ENCODE measurements at places on chromosomes 1 and 21.

GRCh38 chr21:34846601-34847112, 177.9 kb downstream of the CLIC6 start:
- DNase-seq = no peak

DNA sequence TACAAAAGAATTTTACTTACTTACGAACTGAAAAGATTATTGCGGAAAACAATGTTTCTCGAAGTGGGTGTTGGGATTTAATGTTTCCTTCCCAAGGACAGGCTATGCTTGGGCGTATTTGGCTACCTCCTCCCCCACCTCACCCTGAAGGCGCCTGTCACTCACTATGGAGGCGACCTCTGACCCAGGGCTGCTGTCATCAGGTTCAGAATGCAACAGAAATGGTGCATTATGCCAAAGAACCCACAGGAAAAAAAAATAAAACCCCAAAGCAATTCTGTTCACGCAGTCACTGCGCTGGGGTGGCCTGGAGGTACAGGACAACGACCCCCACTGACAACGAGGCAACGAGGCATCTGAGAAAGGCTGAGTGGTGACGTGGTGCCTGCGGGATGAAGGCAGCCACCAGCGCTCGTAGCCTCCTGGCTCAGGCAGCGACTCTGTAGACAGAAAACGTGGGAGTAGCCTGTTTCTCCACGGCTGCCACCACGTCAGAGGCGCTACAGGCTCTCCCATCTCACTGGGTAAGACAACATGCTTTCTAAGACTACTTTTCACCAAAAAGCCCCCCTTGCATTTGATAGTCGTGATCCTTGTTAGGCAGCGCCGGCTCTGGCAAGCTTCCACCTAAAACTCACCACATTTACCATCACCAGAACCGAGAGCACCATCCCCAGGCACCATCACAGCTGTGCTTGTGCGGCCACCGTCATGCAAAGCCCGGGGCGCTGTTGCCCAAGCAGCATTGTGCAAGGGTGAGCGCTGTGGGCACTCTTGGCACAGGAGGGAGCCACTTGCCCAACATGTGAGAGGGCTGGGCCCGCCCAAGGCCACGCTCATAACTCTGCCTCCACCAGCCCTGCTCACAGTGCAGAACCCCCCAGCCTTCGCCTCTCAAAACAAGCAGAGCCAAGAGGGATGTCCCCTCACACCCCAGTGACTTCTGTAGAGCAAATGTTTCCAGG, 14.3 kb downstream of the NADK start:
- DNase-seq = no peak

- no peak for DNase-seq
These were observed 20.7 kb downstream of the TNFRSF8 start for GRCh38 chr1:12083766-12084165.

DNA sequence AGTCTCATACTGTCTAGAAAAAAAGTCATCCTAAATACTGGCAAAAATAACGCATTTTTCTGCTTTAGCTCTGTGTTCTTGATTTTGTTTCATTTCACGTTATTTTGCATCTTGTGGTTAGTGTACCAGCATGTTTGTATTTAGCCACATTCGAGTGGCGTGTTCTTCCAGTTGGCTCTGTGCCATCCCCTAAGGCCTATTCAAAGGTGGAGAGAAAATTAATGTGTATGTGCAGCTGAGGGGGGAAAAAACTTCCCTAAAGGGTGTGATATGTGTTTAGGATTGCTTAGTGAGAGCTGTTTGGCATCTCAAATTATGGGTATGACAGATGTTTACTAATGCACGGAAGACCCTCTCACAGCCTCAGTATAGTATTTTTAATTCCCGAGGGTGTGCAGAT, 12.1 kb downstream of the DNAJC16 start:
- no peak for DNase-seq

GRCh38 chr1:92953491-92953890, 7.8 kb downstream of the DIPK1A start:
- DNase-seq = no peak

DNA sequence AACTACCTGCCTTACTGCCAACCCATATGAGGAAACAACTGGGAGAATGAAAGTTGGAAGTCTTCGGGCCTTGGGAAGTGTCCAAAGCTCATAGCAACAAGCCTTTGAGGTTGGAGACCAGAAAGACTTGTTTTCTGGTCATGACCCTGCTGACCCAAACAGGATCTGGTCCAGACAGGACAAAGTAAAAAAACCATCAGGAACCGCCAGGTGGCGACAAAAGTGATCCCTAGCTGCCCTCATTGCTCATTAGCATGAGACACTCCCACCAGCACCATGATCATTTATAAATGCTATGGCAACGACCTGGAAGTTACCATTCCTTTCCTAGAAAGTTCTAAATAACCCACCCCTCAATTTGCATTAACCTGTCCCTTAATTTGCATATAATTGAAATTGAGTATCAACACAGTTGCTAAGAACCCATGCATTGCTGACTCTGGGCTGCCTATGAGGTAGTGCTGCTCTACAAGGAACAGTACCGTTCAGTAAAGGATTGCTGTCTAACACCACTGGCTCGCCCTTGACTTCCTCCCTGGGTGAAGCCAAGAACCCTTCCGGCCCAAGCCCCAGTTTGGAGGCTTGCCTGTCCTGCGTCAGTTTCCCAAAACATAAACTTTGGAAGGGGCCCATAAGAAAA, 89.0 kb downstream of the URB2 start:
- DNase-seq = peak; percentile 12

DNA sequence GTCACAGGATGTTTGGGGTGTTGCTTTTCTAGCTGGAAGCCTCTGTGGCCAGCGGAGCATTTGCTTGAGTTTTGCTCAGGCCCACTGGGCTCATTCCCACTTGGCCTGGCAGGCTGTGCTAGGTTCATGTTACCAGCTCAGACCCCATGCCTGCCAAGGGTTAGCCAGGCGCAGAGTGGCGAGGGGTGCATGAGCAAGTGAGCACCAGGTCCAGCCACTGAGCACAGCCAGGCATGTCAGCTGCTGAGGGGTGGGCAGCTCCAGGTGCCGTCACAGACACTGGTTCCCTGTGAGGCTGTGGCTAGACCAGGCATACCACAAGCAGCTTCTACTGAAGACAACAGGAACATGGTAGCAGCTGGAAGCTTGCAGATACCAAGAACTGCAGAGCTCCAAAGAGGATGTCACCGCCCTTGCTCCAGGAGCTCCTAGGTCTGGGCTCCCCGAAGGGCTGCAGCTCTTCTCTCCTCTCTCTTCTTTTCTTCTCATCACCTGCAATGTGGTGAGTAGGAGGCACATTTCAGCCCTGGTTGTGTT, 52.0 kb upstream of the CYYR1 start:
- DNase-seq = no peak

DNA sequence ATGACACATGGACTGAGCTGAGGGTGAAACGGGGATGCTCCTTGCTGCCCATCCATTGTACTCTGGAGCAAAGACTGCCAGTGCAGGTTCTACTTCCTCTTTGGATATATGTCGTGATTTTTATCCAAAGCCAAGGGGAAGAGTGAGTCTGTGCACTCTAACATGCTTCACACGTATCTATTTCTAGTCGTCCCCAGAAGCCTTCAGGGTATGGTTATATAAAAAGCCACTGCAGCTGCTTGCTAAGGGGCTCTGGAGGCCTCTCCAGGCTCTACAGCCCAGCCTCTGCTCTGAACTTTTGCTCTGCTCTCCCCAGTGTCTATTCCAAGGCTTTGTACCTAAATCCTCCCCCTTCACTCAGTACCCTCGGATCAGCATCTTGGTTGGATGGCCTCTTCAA, 20.1 kb downstream of the PAFAH2 start:
- no peak for DNase-seq

DNA sequence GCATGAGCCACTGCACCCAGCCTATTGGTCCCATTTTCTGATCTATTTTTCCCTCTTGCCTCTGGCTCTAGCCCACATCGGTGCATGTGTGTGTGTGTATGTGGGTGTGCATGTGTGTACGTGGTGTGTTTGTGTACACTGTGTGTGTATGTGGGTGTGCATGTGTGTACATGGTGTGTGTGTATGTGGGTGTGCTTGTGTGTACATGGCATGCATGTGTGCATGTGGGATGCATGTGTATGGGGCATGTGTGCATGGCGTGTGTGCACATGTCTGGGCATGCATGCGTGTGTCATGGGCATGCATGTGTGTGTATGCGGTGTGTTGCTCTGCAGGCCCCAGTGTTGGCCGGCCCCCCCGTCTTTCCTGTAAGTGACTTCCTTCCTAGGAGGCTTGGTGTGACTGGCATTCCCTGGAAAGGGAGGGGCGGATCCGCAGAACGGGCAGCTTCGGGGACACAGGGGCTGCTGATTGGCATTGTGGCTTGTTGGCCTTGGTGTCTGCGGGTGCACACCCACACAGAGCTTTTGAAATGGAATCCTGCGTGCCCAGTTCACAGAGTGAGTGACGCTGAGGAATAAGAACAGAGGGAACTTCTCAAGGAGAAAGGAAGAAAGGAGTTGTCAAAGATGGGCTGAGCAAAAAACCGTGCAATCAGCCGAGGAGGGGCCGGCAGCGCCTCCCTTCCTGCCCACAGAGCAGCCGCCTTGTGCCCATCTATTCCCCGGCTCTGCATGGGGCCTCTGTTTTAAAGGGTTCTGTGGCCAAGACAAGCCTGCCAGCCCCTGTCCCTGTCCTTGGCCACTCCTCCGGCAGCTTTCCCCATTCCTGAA, 8.0 kb downstream of the PDXK start:
- no peak for DNase-seq

DNA sequence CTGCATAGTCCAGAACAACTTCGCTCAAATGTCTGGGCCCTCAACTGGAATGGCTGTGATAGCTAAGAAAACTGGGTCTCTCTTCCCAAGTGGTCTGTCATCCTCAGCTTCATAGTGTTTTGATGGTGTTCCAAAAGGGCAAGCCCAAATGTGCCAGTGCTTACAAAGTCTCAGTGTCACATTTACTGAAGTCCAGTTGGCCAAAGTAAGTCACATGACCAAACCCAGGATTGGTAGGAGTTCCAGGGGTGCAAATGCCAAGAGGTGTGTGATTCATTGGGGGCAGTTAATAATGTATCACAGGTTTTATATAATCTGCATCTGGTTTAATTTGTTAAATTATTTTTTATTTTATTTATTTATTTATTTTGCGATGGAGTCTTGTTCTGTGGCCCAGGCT, 24.9 kb downstream of the SMG7 start:
- no peak for DNase-seq

GRCh38 chr21:38533887-38534286, 35.6 kb upstream of the ERG start:
- no peak for DNase-seq

- no peak for DNase-seq
These were observed 81.1 kb upstream of the PGBD5 start for GRCh38 chr1:230507236-230507635.

DNA sequence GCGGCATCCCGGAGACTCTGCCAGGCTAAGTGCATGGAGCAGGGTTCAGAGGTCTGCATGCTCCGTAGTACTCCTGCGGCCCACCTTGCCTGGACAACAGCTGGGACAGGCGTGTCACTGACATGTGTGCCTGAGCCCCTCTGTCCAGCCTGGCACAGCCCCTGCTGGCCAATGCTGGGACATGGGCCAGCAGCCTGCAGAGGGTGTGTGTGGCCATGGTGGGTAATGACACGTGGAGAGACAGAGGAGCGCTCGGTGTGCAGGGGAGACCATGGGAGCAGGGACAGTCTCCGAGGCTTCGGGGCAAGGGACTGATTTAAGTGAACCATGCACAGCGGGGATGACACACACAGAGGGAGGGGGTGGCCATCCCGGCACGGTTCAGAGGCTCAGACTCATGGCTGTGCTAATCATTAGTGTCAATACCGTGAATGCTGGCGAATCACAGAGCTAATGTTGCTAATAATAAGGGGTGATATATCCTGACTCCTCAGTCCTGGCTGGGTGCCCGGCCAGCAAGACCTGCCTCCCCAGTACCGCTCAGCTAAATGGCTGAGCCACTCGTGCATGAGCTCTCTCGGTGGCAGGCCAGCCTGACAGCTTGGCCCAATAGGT, 41.5 kb downstream of the IGSF21 start:
- DNase-seq = no peak

GRCh38 chr1:19087017-19087736, 122.9 kb downstream of the UBR4 start:
- no peak for DNase-seq

DNA sequence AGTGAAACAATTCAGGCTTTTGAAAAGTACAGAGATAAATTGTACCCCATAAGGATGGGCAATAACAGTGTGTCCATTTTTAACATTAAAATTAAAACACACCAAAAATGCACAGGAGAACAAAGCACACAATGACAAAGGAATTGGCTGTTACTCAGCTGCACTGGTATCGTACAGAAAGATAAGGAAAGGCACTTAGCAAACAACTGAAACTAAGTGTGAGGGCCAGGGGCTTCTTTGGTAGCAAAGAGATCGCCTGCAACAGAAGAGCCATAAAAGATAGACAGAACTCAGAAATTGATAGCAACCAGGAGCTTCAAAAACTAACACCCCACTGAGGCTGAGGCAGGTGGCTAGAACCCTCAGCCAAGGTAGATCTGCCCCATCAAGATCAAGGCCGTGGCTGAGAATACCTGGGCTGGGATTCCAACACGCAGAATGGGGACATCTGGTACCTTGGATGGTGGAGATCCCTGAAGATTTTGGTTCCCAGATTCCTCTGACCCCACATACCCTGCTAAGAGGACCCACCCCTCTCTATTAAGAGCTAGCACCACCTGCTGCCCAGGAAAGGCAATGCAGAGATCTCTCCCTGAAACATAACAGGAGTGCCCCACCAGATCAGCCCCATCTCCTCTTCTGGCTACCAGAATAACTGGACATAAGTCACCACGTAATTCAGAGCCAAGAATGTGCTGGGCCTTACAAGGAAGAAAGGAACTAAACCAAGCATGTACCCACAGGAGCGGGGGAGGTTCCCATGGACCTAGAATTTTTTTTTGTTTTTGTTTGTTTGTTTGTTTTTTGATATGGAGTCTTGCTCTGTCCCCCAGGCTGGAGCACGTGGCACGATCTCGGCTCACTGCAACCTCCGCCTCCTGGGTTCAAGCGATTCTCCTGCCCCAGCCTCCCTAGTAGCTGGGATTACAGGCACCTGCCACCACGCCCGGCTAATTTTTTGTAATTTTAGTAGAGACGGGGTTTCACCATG, 16.2 kb downstream of the PLEKHO1 start:
- no peak for DNase-seq

- no peak for DNase-seq
These were observed 268.2 kb downstream of the LRRC7 start for GRCh38 chr1:69835955-69836354.

GRCh38 chr1:172167796-172168596, 252.5 kb upstream of the C1orf105 start:
- no peak for DNase-seq

GRCh38 chr1:78375996-78376395, 114.8 kb upstream of the PTGFR start:
- no peak for DNase-seq

DNA sequence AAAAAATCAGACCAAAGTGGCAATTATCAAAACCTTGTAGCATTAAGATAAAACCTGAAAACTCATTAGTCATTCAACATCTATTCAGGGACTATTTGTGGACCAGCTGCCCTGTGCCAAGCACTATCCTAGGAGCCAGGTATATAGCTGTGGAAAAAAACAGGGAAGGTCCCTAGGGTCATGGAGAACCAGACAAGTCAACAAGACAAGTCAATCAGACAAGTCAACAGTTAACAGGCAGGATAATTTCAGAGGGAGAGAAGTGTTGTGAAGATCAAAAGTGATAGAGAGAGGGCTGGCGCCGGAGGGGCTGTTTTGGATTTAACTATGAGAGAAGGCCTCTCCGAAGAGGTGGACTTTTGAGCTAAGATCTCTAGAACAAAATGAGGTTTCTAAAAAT, 3.3 kb upstream of the ATP1A4 start:
- no peak for DNase-seq
